ENCODE measurements at places on chromosomes 6 and 20.

GRCh38 chr6:26322645-26323482 lies 42.1 kb upstream of the BTN3A2 start:
- peak; percentile 76 for DNase-seq

GRCh38 chr6:452301-453067 lies 60.9 kb downstream of the IRF4 start:
- DNase-seq = no peak

DNA sequence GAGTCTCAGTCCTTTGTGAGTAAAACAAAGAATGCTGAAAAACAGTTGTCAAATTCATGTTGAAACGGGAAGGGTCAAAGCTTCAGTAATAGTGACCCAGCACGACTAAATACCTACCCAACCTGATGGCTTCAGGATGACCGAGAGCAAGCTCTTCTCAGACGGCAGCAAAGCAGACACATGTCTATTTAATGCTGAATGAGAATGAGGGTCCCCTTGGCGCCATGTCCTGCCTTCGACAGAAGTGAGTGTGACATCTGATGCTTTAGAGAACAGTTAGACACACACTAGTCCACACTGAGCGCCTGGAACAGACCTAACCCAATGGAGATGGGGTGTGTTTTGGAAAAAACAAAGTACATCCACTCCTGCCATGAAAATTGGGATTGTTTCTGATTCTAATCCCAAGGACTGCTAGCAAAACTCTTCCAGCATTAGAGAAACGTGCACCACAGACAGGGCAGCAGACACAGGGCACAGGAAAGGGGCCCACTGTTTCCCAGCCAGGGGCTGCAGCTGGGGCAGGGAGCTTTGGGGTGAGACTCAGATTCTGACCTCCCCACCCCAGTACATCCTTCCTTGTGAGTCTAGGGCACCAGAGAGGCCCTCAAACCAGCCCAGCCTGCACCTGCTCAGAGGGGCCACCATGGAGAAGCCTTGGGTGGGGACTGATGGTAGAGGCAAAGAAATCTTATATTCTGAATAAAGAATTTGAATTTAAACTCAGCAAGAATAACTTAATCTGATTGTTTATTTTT lies 76.5 kb downstream of the C6orf118 start:
- DNase-seq = no peak

- DNase-seq = no peak
These were observed 148.4 kb upstream of the EYA4 start for GRCh38 chr6:133092771-133093170.

GRCh38 chr6:147127587-147127986 lies 76.6 kb upstream of the STXBP5 start:
- no peak for DNase-seq

- DNase-seq = no peak
These were observed 304.2 kb downstream of the TFAP2C start for GRCh38 chr20:56933331-56933698.

DNA sequence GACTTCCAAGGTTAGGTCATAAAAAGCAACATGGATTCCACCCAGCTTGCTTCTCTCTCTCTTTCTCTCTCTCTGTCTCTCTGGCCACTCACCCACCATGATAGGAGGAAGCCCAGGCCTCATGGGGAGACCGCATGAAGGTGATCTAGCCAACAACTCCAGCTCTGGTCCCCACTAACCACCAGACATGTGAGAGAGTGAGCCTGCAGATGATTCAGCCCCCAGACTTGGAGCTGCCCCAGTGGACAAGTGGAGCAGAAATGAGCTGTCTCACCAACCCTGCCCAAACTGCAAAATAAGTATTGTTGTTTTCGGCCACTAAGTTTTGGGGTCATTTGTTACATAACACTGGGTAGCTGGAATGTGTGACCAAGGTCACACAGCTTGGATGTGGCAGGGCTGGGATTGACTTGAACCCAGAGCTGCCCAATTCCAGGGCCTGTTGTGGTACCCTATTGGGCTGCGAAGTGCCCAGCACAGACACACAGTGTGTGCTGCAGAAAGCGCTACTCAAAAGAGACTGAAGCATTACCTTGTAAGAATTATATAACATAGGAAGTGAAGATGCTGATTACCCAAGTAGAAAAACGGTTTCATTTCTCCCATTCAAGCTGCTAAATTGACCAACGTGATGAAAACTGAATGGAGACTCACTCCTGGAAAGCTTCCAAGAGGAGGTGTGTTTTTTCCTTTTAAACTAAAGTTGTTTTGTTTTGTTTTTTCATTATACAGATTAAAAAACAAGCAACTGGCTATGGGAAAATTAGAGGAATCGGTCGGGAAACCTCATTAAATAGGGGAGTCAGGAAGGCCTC lies 9.1 kb upstream of the TLDC2 start:
- no peak for DNase-seq

- no peak for DNase-seq
These were observed 14.3 kb upstream of the LAMA4 start for GRCh38 chr6:112268654-112269053.

DNA sequence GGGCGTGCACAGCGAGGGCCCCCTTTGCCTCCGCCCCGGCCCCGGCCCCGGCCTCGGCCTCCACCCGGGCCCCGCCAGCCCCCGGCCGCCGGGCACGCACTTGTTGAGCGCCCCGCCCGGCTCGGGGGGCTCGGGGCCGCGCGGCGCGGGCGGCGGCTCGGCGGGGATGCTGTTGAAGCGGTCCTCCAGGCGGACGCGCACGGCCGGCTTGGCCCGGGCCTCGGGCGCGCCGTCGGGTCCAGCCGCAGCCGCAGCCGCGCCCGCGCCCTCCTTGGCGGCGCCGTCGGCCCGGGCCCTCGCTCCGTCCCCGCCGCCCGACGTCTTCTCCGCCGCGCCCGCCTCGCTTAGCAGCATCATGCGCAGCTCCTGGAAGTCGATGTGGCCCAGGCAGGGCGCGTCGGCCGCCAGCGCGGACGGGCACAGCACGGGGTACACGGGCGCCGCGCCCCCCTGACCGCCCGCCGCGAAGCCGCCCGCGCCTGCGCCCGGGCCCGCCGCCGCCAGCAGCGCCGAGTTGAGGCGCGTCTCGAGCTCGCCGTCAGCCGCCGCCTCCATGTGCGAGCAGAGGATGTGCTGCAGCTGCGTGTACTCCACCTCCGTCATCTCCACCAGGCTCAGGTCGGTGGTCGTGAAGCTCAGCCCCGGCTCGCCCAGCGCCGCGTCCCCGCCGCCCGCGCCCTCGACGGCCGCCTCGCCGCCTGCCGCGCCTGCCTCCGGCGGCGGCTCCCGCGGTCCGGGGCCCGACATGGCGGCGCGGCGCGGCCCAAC lies 514 bp downstream of the TCFL5 start:
- DNase-seq = no peak

- no peak for DNase-seq
These were observed 396.1 kb downstream of the PLCB1 start for GRCh38 chr20:8527998-8528723.
